ENCODE measurements at places on chromosomes 7 and 10.

- DNase-seq, result no peak
Measured at GRCh38 chr7:149006345-149006725, 22.0 kb downstream of the PDIA4 start.

GRCh38 chr7:22597844-22598243 is 97.9 kb upstream of the STEAP1B start:
- no peak for DNase-seq

DNA sequence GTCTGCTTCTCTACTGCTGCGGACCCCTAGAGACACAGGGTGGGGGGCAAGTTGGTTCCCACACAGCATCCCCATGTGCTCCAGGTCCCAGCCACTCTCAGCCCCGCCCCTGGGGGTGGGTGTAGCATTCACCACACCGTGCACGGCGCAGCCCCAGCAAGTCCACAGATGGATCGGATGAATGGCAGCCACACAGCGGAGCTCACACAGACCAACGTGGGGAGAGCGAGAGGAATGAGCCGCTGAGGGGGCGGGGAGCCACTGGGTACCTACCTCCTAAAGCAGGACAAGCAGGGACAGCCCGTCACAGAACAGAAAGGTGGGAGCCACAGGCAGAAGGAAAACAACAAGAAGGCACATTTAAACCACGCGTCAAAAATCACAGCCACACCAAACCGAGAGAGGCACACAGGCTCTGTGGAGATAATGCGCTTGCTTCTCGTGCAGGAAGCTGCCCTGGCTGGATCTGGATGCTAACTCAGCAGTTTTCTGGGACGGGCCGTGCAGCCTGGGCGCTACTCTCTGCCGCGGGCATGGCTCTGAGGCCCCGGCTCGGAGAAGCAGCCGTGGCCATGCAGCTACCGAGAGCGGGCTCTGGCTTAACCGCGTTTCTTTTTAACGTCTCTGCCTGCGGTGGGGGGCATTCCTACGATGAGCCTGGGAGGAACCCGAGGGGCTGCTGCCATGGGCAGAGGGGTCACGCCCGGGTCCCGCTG is 102.5 kb downstream of the CYTH3 start:
- DNase-seq, result no peak

- DNase-seq, result no peak
Measured at GRCh38 chr7:54252256-54253035, 289.7 kb upstream of the VSTM2A start.

DNA sequence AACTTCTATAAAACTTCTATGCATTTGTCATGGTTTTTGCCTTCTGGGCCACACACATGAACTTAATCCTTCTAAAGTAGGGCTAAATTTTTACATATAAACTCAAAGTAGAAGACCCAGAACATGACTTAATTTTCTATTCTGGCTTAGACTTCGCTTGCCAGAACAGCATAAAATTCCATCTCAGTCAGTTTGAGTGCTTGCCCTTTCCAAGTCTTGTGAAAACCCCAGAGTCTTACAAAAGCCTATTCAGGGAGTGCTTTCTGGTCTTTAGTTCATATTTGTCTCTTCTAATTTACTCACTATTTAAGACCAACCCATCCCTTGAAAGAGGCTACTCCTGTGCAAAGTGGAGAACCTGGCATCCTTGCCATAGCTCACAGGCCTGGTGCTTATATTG is 201.6 kb upstream of the MEOX2 start:
- no peak for DNase-seq

DNA sequence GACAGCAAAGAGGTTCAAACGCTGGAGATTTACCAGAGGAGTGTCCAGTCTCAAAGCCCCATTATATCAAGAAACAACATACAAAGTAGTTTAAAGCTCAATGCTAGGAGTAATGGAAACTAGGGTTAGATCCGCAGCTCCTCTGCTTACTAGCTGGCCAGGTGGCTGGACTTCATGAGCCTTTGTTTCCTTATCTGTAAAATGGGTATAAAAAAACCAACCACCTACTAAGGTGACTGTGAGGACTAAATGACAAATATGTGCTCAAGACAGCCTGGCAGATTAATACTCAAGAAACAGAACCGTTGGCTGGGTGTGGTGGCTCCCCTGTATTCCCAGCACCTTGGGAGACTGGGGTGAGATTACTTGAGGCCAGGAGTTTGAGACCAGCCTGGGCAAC is 5.8 kb upstream of the RBM20 start:
- no peak for DNase-seq

DNA sequence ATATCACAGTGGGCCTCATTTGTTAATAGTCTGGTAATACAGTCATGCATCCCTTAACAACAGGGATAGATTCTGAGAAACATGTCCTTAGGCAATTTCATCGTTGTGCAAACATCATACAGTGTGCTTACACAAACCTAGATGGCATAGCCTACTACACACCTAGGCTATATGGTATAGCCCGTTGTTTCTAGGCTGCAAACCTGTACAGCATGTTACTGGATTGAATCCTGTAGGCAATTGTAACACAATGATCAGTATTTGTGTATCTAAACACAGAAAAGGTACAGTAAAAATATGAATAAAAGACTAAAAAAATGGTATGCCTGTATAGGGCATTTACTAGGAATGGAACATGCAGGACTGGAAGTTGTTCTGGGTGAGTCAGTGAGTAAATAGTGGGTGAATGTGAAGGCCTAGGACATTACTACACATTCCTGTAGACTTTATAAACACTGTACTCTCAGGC is 12.0 kb upstream of the RHOBTB1 start:
- no peak for DNase-seq

DNA sequence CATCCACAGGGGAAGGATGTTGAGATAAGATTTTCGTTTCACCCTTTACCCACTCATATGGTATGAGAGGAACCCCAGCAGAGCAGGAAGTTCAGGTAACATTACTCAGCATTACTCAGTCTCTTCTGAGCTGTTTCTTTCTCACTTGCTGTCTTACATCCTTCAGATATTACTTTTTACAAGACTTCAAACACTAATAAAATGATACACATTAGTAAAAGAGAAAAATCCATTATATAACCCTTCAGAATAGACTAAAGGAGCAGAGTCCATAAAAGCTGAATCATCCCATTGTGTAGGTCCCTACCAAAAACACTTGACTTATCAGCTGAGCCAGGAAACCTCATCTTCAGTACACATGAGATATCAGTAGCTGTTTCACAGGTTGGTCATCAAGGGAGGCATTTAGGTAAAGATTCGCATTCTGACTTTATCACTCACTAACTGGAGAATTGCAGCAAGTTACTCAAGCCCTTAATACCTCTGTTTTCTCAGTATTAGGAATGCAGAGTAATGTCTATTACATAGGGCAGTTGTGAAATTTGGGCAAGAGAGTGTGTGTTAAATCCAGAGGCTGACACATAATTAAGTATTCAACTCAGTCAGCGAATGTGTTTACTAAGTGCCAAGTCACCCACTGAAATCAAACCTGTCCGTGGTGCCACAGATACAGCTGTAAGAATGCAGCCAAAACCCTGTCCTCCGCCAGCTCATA is 44.7 kb downstream of the KLF6 start:
- no peak for DNase-seq

DNA sequence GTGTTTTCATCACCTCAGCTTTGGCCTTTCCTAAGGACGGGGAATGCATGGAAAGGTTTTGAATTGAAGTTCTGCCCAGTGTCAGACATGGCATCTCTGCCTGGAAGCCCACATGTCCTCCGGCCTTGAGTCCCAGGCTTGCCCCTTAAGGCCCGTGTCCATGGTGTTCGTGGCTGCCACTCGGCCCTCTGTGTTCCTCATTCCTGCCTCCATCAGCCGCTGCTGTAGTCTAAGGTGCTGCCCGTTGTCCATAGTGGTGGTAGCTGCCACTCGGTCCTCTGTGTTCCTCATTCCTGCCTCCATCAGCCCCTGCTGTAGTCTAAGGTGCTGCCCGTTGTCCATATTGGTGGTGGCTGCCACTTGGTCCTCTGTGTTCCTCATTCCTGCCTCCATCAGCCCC is 180.7 kb upstream of the SHH start:
- no peak for DNase-seq

GRCh38 chr10:74244097-74244685 is 93.2 kb downstream of the ADK start:
- DNase-seq, result no peak

- no peak for DNase-seq
Measured at GRCh38 chr7:133936074-133936473, 191.1 kb upstream of the LRGUK start.

- no peak for DNase-seq
Measured at GRCh38 chr10:101151395-101151794, 20.3 kb downstream of the TLX1 start.

DNA sequence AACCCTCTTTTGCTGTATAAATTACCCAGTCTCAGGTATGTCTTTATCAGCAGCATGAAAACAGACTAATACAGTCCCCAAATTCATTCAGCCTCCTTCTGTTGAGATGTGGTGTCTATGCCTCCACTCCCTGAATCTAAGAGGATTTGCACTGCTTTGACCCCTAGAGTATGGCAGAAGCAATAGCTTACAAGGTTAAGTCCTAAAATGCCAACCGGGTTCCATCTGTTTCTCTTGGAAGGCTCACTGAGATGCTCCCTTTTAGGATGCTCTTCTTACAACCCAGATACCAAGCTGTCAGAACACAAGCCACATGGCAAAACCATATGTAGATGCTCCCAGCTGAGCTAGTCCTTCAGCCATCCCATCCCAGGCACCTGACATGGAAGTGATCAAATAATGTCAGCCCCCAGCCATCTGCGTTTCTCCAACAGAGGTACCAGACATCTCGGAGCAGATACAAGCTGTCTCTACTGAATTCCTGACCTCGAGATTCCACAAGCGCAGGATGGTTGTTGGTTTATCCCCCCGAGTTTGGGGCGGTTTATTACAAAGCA is 20.2 kb downstream of the CALN1 start:
- DNase-seq, result no peak

DNA sequence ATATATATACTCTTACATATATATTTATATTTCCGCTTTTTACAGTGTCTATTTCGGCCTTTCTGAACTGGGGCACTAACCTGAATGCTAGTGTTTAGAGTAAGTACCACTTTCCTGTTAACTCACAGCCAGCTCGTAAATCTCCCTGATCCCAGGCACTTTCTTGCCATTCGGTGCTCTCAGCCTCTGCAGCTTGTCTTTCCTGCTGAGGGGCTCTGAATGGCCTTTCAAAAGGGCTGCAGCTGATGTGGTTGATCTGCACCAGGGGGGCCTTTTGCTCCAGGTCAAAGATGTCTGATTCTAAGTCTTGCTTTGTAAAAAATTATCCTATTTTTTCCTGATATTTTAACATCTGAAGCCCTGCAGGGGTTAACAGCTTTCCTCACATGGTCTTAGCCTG is 25.5 kb upstream of the HPS1 start:
- DNase-seq, result no peak

GRCh38 chr7:89797965-89798598 is 356.2 kb upstream of the STEAP1 start:
- DNase-seq, result no peak

DNA sequence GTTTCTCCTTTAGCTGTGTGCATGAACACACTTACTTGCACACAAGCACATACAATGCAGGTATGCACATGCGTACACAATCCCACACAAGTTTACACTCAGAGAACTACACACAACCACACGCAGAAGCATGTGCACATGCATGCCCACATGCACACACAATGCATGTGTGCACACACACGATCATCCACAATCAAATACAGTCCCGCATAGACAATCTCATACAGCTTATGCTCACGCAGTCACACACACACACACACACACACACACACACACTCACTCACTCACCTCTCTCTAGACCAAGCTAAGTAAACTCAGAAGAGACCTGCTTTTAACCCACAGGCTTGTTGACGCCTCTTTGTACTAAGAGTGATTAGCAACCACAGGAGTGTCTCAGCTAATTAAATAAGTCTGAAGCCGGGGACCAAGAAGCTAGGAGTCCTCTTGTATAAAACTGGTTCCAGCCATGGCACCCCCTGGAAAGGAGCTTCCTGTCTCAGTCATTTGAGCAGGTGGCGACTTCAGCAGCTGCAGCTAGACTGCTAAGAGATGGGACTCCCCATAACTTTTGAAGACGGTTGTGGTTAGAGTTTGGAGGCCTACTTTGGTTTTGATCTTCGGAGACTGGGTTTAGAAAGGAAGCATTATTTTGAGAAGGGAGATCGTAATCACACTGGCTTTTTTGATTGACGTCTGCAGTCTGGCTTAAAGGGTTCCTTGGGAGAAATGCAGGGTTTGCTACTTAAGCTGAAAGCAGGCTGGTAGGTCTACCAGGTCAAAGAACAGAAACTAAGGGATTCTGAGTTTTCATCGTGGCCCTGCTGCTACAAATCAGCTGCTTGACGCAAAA is 82.3 kb upstream of the ADRB1 start:
- no peak for DNase-seq

DNA sequence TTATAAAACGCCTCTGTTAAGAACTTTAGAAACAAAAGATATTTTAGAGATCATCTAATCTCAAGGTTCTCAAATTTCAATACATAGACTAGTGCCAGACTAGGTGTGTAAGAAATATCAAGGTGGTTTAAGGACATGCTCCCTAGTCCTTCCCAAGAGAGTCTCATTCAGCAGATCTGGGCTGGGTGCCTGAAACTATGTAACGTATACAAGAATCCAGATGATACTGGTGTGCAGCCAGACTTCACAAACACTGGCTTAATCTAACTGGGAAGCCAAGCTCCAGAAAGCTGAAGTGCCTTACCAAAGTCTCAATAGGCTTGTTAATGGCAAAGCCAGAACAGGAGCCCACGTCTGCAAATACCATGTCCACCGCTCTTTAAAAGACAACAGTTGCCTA is 105.0 kb upstream of the AMPH start:
- no peak for DNase-seq

GRCh38 chr7:137618748-137619147 is 228.0 kb downstream of the DGKI start:
- DNase-seq, result no peak

GRCh38 chr10:97812696-97813095 is 36.9 kb upstream of the GOLGA7B start:
- no peak for DNase-seq

DNA sequence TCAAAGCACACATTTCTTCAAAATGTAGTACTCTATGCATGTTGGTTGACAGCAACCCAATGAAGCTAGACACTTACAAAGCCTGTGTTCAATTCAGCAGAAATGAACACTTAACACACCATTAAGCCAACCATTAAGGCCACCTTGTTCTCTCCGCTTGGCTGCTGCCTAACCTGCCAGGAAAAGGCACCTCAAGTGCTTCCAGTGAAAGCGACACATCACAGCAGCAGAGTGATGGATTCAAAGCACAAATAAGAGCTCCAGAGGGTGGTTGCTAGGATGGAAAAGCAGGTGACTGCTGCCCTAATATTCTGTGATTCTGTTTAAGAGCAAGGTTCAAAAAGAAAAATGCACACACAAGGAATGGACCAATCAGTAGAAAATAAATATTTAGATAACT is 81.5 kb upstream of the GNAI1 start:
- DNase-seq, result peak; percentile 55

DNA sequence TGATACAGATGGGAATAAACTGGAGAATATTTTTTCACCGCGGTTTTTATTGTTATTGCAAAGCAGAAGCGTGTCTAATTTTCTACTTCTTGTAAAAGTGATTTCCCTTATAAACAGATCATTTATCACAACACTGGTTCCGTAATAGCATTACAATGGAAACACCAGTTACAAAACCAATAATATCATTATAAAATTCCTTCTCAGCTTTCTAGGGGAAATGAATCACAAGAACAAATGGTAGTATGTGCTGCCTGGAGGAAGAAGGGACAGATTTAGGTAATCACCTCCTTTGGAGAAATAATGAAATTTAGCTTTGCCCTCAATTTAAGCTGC is 2.4 kb upstream of the CCDC6 start:
- DNase-seq, result no peak

- DNase-seq, result no peak
Measured at GRCh38 chr10:125057158-125058001, 103.0 kb downstream of the CTBP2 start.
